ENCODE measurements at places on chromosomes 13 and 19. TPM values are rescaled to one million over a fixed set of nuclear protein-coding genes. Genes with fewer than 3 reads are reported as not detected.

DNA sequence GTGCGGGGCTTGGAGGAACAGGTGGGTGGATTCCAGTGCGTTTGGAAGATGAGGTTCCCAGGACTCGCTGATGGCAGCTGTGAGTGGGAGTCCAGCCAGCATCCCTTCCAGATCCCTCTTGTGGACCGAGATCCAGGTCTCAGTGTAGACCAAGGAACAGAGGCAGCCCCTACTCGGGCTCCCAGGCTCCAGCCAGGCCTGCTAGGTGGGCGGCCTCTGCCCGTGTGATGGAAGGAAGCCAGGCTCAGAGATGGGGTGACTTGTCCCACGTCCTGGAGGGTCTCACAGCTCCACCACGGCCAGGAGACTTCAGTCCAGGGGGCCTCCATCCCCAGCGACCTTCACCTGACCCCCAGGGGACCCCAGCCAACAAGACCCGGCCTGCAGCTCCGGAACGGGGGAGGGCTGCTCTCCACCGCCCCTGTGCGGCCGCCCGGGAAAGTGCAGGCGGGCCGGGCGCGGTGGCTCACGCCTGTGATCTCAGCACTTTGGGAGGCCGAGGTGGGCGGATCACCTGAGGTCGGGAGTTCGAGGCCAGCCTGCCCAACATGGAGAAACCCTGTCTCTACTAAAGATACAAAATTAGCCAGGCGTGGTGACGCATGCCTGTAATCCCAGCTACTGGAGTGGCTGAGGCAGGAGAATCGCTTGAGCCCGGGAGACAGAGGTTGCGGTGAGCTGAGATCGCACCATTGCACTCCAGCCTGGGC lies 729 bp upstream of the MADCAM1 start:
- DNase-seq, result peak; percentile 68

THSD1 gene
- 0.35 TPM for polyA plus RNA-seq

DNA sequence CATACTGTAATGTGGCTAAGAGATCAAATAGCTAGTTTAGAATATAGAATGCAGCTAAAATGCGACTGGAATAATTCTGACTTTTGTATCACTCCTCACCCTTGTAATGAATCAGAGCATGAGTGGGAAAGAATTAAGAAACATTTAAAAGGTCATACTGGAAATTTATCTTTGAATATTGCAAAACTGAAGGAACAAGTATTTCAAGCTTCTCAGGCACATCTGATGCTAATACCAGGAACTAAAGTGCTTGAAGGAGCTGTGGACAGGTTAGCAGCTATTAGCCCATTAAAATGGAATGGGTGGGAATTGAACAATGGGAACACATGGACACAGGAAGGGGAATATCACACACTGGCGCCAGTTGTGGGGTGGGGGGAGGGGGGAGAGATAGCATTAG lies 144.2 kb upstream of the ZNF91 start:
- no peak for DNase-seq

- DNase-seq, result no peak
Observed at GRCh38 chr13:99984461-99985240, 3.1 kb downstream of the ZIC2 start.

DNA sequence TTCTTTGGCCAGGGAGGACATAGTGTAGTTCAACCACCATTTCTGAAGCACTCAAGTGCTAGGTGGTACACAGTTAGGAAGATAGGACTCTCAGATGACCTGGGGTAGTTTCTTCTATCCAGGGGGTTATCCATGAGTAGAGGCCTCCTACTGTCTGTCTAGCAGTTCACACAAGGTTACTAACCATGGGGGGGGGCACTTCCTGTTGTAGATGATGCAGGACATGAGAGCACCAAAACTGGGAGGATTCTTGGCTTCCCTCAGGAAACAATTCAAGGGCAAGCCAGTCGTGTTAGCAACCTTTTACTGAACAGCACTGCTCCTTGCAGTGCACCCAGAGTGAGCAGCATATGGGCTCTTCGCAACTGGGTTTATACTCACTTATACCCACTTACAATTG lies 8.9 kb upstream of the TPP2 start:
- DNase-seq, result no peak

- DNase-seq, result peak; percentile 45
Observed at GRCh38 chr19:35000647-35001501, 751 bp downstream of the GRAMD1A start.

- no peak for DNase-seq
Observed at GRCh38 chr13:97982286-97982685, 28.8 kb downstream of the IPO5 start.

- DNase-seq, result no peak
Observed at GRCh38 chr19:3808420-3809143, 22.4 kb upstream of the MATK start.

GRCh38 chr13:87122551-87122950 lies 548.6 kb upstream of the SLITRK5 start:
- no peak for DNase-seq

- no peak for DNase-seq
Observed at GRCh38 chr13:33677215-33677614, 140.7 kb upstream of the RFC3 start.

- DNase-seq, result no peak
Observed at GRCh38 chr13:113411216-113412023, 41.9 kb downstream of the ADPRHL1 start.
